Ecto neural progenitor cell (in vitro differentiated cells): ENCODE measurements at places on chromosomes 5 and 9.

DNA sequence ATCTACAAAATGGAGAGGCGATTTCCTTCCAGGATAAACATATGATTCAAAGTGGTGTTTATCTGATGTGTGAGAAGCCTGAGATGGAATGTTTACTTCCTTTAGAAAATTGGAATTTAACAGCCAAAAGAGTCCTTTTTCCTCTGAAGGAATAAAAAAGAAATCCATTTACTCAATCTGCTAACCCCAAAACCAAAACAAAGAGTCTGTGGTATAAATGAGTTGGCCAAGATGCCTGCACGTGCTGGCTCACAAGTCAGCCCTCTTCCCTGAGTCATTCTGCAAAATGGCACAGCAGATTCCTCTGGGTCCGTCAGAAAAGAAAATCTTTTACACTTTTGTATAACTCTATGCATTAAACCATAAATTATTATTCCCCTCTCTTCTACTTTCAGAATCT, 60.8 kb downstream of the EBF1 start:
- DNase-seq = no peak

- DNase-seq = no peak
These were observed 33.8 kb upstream of the IL17B start for GRCh38 chr5:149412783-149413476.

GRCh38 chr9:133321411-133321935, 14.5 kb downstream of the SURF6 start:
- DNase-seq = no peak

DNA sequence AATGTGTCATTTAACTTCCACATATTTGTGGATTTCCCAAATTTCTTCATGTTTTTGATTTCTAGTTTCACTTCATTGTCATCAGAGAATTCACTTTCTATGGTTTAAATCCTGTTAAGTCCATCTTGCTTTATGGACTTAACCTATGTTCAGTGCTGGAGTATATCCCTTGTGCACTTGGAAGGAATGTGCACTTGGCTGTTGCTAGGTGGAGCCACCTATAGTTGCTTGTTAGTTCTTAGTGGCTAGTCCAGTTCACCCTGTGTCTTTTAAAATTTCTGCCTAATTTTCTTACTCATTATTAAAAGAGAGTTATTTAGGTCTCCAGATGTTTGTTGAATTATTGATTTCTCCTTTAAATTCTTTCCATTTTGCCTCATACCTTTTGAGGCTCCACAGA, 1472.5 kb upstream of the CDH6 start:
- no peak for DNase-seq
